Heart left ventricle (tissue), 16 donors: ENCODE measurements at places on chromosomes 13 and 19. TPM values are rescaled to one million over a fixed set of nuclear protein-coding genes. Genes with fewer than 3 reads are reported as not detected.

FFAR1 gene
- not detected for total RNA-seq

PSG1 gene
- not detected for total RNA-seq

HTR2A gene
- 0.41 TPM for total RNA-seq

IRS2 gene
- total RNA-seq: 14.9 TPM

RFX1 gene
- total RNA-seq: 6.0 TPM

TSC22D1 gene
- total RNA-seq: 128 TPM

SULT2A1 gene
- total RNA-seq: not detected

PRKD2 gene
- total RNA-seq: 8.4 TPM

METTL21C gene
- total RNA-seq: not detected

ZSWIM4 gene
- total RNA-seq: 10.9 TPM

DNA sequence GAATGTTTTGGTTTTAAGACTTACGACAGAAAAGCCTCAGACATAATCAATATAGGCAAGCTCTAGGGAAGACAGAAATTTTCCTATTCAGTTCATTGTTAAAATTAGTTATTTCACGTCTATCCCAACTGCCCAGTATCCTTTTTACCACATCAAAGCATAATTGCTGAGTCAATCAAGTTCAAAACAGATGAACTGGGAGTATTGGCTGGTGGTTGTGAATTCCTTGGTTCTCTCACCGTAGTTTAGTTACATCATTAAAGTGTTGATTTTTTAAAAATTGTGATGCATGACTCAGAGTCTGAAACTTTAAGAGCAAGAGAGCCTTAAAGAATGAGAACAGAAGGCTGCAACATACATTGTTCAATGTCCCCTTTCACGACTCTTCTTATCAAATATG, 143.3 kb upstream of the FREM2 start:
- H3K27me3 ChIP-seq: no peaks in the 10 kb centered on the region
- DNase-seq: no peak
- H3K36me3 ChIP-seq: no peaks in the 10 kb centered on the region
- H3K27ac ChIP-seq: no peak overlapping the region
- H3K4me3 ChIP-seq: no peak overlapping the region

DNA sequence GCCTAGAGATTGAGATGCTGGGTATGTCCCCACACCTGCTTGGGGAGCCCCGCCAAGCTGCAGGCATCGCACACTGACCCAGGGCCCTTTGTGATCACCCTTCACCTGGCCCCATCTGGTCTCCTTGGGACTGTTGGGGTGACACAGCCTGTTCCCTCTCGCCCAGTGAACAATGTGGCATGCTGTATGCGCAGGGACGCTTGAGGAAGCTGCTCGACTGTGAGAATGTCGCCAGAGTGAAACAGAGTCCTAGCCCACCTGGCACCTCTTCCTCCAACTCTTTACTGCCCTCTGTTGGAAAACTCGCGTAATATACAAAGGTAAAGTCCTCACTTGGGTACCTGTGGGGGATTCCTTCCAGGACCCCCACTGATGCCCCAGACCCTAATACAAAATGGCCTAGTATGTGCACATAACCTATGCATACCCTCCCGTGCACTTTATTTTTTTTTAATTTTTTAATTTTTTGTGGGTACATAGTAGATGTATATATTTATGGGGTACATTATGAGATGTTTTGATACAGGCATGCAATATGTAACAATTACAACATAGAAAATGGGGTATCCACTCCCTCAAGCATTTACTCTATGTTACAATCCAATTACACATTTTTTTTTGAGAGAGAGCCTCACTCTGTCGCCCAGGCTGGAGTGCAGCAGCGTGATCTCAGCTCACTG, 9.0 kb downstream of the BLOC1S3 start:
- no peak overlapping the region for H3K4me3 ChIP-seq
- H3K27me3 ChIP-seq: no peaks in the 10 kb centered on the region
- no peak overlapping the region for H3K27ac ChIP-seq
- no peaks in the 10 kb centered on the region for H3K36me3 ChIP-seq
- no peaks in the 10 kb centered on the region for H3K4me1 ChIP-seq

- H3K4me1 ChIP-seq: peaks cover 15% of the 10 kb centered on the region
- H3K27ac ChIP-seq: no peak overlapping the region
- H3K4me3 ChIP-seq: no peak overlapping the region
- no peak for DNase-seq
These were observed 7.1 kb upstream of the KL start for GRCh38 chr13:33008946-33009722.

DNA sequence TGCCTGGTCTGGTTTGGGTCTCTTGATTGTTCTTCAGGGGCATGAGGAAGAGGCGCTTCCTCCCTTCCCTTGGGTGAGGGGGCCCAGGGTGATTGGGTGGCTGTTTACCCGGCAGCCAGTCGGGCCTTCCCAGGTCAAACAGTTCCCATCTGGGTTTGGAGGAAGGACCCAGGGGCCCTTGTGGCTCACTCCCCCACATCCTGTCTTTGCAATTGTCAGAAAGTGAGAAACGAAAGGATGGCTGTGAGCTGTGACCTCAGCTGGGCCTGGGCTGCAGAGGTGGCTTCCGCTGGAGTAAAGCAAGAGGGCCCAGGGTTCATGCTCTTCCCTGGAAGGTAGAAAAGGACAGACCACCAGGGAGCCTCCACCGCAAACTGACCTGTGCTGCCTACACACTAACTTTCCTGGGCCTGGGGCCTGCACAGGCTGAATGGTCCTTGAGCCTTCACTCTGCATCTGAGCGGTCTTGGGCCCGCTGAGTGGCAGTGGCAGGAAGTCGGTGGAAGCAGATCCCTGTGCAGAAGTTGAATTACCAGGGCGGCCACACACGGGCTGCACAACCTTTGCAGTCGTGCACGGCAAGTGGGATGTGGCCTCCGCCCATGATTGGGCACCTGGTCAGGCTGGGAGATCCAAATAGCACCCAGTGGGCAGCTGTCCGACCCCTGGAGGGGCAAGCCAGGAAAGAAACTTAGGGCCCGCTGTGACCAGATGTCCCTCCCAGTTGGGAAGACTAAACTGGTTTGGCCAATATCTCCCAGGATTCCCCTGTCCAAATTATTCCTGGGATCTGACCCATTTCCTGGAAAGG, 5.3 kb upstream of the CD79A start:
- no peak overlapping the region for H3K4me3 ChIP-seq
- peaks cover 3% of the 10 kb centered on the region for H3K4me1 ChIP-seq
- no peak overlapping the region for H3K27ac ChIP-seq
- H3K27me3 ChIP-seq: no peaks in the 10 kb centered on the region
- DNase-seq: no peak

DNA sequence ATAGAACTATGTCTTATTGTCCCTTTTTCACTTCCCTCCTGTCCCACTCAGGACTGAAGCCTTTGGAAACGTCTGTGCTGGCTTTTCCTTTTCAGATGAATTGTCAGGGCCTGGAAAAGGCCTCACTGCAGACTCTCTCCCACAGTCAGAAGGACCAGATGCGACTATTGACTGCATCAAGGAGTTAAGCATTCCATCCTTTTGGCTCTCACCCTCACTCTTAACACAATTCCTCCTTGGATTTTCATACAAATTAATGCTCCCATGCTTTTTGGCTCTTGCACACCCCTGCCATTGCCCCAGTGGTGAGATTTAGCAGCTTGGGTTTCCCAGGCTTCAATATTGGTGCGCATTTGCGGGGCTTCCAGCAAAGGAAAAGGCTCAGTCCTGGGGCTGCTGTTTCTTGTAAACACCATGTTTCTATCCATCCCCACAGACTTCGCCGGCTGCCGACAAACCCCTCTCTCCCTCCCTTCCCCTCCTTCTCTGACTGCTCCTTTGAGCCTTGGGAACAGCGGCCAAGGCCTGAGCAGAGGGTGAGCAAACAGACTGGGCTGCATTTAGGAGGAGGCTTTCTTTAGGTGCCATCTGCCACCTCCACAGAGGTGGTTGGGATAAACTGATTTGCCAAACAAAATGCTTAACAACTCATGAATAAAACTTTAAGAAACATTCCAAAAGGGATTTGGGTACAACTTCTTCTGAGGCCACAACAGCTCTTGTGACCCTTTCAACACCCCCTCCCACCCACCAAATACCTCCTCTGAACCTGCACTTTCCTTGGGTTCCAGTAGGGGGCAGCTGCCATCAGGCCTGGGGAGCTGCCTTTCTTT, 48.6 kb upstream of the PCDH8 start:
- no peak overlapping the region for H3K4me3 ChIP-seq
- no peaks in the 10 kb centered on the region for H3K36me3 ChIP-seq
- H3K4me1 ChIP-seq: no peaks in the 10 kb centered on the region
- no peak overlapping the region for H3K27ac ChIP-seq

GRCh38 chr19:1220976-1221903, 15.7 kb downstream of the STK11 start:
- peak; percentile 88 for DNase-seq
- H3K36me3 ChIP-seq: peaks cover 62% of the 10 kb centered on the region
- peaks cover 59% of the 10 kb centered on the region for H3K4me1 ChIP-seq
- H3K27ac ChIP-seq: peak overlapping the region; percentile 35
- H3K27me3 ChIP-seq: no peaks in the 10 kb centered on the region
- H3K4me3 ChIP-seq: no peak overlapping the region

- H3K27me3 ChIP-seq: peaks cover 23% of the 10 kb centered on the region
- DNase-seq: no peak
- H3K4me1 ChIP-seq: no peaks in the 10 kb centered on the region
- H3K4me3 ChIP-seq: no peak overlapping the region
- H3K27ac ChIP-seq: no peak overlapping the region
- H3K36me3 ChIP-seq: no peaks in the 10 kb centered on the region
These were observed 8.1 kb upstream of the ERICH6B start for GRCh38 chr13:45623516-45624090.

DNA sequence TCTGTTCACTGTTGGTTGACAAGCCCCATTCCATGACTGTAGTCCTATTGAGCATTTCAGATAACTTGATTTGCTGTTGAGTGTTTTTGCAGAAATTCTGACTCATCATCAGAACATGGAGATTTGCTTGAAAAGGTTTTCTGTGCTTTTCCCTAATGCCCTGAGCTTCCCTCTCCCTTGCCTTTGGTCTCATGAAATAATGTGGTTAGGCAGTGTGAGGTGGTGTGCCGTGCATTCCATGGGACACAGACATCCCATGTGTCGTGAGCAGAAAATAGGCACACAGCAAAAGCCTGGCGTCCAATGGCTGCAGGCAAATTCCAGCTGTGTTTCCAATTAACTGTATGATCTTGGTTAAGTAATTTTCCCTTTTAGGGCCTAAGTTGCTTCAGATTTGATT, 197.4 kb downstream of the DLEU7 start:
- H3K36me3 ChIP-seq: no peaks in the 10 kb centered on the region
- no peaks in the 10 kb centered on the region for H3K4me1 ChIP-seq
- DNase-seq: no peak
- H3K4me3 ChIP-seq: no peak overlapping the region
- no peaks in the 10 kb centered on the region for H3K27me3 ChIP-seq

DNA sequence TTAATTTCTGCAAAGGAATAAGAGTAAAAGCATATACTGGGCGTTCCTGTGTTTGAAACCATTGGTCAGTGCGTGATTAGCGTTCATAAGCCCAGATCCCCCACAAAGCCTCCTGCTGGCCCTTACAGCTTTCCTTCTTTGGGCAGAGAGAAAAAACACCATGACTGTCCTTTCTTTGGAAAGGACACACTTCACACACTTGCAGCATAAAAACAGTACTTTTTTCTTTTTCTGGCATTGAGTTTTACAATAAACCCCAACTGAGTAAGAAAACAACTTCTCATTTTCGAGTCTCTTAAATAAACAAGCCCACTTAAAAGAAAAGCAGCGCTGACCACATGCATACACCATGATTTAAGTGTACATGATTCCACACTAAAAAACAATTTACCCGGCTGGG, 35.8 kb downstream of the SMAD9 start:
- no peak overlapping the region for H3K4me3 ChIP-seq
- no peak overlapping the region for H3K27ac ChIP-seq
- DNase-seq: no peak
- H3K4me1 ChIP-seq: no peaks in the 10 kb centered on the region
- peaks cover 2% of the 10 kb centered on the region for H3K36me3 ChIP-seq

GRCh38 chr13:31769575-31769974, 30.2 kb downstream of the RXFP2 start:
- no peak for DNase-seq
- H3K4me3 ChIP-seq: no peak overlapping the region
- no peaks in the 10 kb centered on the region for H3K36me3 ChIP-seq
- no peaks in the 10 kb centered on the region for H3K4me1 ChIP-seq

GRCh38 chr19:3450796-3451411, 29.4 kb downstream of the SMIM24 start:
- H3K27ac ChIP-seq: peak overlapping the region; percentile 92
- peak; percentile 79 for DNase-seq
- H3K4me3 ChIP-seq: no peak overlapping the region
- H3K36me3 ChIP-seq: peaks cover 92% of the 10 kb centered on the region
- H3K27me3 ChIP-seq: no peaks in the 10 kb centered on the region
- H3K4me1 ChIP-seq: peaks cover 22% of the 10 kb centered on the region

- peaks cover 17% of the 10 kb centered on the region for H3K4me1 ChIP-seq
- H3K27ac ChIP-seq: no peak overlapping the region
- H3K4me3 ChIP-seq: no peak overlapping the region
- no peaks in the 10 kb centered on the region for H3K36me3 ChIP-seq
These were observed 2.0 kb upstream of the IL17D start for GRCh38 chr13:20701461-20701860.

- DNase-seq: no peak
- no peak overlapping the region for H3K27ac ChIP-seq
- H3K4me1 ChIP-seq: peaks cover 9% of the 10 kb centered on the region
- no peaks in the 10 kb centered on the region for H3K36me3 ChIP-seq
- no peak overlapping the region for H3K4me3 ChIP-seq
- no peaks in the 10 kb centered on the region for H3K27me3 ChIP-seq
These were observed 31.1 kb downstream of the RB1 start for GRCh38 chr13:48334534-48335127.

- H3K36me3 ChIP-seq: no peaks in the 10 kb centered on the region
- H3K27me3 ChIP-seq: no peaks in the 10 kb centered on the region
- no peaks in the 10 kb centered on the region for H3K4me1 ChIP-seq
- no peak overlapping the region for H3K4me3 ChIP-seq
- no peak overlapping the region for H3K27ac ChIP-seq
- DNase-seq: no peak
These were observed 11.9 kb upstream of the APOC4 start for GRCh38 chr19:44930088-44930487.

DNA sequence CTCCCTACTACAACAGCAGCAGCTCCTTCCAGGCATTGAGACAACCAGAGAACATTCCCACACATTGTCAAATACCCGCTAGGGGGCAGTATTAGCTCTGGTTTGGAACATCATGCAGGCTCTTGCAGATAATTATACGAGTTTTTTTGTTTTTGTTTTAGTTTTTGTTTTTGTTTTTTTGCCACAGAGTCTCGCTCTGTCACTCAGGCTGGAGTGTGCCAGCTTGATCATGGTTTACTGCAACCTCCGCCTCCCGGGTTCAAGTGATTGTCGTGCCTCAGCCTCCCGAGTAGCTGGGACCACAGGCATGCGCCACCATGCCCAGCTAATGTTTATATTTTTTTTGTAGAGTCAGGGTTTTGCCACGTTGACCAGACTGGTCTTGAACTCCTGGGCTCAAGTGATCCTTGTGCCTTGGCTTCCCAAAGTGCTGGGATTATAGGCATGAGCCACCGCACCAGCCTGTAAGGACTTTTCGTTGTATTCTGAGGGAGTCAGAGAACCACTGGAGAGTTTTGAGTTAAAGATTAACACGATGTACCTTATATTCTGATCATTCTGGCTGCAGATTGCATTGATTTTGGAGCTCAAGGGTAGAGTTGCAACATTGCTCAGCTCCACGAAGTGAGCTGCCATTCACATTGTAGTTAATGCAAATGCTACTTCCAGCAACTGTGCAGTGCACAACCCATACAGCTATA, 41.7 kb upstream of the CEACAM20 start:
- H3K4me1 ChIP-seq: no peaks in the 10 kb centered on the region
- no peak overlapping the region for H3K27ac ChIP-seq
- peak; percentile 65 for DNase-seq
- no peaks in the 10 kb centered on the region for H3K36me3 ChIP-seq

GRCh38 chr19:2589441-2589840, 113.1 kb downstream of the GNG7 start:
- peak; percentile 31 for DNase-seq
- H3K27ac ChIP-seq: no peak overlapping the region
- H3K36me3 ChIP-seq: no peaks in the 10 kb centered on the region
